ENCODE measurements at places on chromosomes 11 and 22.

- DNase-seq = no peak
Measured at GRCh38 chr11:18384157-18384641, 10.2 kb upstream of the LDHA start.

DNA sequence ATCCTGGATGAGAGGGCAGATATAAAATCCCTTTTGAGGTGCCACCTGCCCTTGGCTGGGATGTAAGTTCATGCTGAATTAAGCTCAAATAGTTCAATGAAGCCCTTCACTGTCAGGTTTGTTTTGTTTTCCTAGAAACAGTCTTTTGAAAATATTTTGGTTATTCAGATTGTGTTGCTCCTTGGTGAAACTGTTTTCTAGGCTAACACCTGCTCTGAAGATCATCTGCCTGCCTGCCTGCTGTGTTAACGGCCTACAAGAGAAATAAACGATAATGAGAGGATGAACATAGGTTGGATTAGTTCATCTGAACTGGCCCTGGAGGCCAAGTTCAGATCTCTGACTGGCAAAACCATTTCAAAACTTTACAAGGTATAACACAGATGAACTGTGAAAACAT lies 67.4 kb downstream of the ZBTB44 start:
- DNase-seq = no peak

- no peak for DNase-seq
Measured at GRCh38 chr11:134509381-134510232, 97.6 kb upstream of the B3GAT1 start.

DNA sequence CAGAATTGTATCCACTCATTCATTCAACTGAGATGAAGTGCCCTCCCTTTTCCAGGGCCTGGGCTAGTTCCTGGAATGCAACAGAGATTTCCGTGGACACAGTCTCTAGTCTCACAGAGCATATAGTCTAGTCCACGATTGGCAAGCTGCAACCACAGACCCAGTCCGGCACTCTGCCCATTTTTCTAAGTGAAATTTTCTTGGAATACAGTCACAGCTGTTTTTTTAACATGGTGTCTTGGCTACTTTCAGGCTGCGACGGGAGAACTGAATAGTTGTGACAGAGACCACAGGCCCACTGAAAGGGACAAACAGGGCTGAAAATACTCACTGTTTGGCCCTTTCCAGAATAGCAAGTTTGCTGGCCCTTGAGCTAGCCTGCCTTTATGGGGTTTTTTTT lies 29.2 kb downstream of the ALG12 start:
- no peak for DNase-seq

- DNase-seq = peak; percentile 27
Measured at GRCh38 chr11:82004537-82005213, 729.0 kb downstream of the FAM181B start.

DNA sequence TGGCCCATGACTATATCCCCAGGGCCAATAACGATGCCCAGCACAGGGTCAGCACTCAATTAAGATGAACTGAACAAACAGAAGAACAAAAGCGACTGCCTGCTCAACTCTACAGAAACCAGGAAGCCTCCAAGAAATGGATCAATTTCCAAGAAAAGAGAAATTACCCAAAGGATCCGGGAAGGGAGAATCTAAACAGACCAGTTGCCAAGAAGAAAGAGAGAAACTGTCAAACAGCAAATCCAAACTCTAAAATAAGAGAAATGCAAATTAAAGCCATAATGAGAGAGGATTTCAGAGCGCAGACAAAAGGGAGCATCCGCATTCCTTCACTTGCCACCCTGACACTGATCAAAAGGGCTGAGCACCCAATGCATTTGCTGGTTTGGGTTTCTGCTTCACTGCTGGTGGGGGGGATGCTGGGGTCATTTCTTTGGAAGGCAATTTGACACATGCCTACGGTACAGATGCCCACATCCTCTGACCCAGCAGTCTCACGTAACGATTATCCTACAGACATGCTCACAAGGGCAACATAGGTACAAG lies 37.7 kb upstream of the RFPL3 start:
- no peak for DNase-seq

DNA sequence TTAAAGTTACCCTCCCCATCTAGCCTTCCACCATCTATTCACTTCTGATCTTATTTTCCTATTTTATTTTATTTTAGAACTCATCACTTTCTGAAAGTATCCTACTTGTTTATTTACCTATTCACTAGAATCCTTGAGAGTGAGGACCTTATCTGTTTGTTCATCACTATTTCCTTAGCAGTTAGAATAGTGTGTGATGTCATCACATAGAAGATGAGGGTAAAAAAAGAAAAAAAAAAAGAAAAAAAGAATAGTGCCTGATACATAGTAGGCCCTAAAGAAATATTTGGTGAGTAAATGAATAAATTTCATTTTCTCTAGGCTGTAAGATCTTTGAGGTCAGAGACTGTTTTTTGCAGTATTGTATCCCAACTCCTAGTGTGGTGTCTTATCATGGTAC lies 36.7 kb downstream of the PAAF1 start:
- no peak for DNase-seq

DNA sequence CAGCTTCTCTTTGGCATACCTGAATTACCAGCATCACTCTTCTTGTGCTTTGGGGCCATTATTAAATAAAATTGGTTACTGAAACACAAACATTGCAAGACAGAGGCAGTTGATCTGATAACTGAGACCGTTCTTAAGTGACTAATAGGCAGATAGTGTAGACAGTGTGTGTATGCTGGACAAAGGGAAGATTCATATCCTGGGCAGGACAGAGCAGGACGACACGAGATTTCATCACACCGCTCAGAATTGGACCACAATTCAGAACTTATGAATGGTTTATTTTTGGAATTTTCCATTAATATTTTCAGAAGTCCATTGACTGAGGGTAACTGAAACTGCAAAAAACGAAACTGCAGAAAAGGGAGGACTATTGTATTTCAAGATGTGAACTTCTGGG lies 68.6 kb downstream of the LDLRAD3 start:
- no peak for DNase-seq

DNA sequence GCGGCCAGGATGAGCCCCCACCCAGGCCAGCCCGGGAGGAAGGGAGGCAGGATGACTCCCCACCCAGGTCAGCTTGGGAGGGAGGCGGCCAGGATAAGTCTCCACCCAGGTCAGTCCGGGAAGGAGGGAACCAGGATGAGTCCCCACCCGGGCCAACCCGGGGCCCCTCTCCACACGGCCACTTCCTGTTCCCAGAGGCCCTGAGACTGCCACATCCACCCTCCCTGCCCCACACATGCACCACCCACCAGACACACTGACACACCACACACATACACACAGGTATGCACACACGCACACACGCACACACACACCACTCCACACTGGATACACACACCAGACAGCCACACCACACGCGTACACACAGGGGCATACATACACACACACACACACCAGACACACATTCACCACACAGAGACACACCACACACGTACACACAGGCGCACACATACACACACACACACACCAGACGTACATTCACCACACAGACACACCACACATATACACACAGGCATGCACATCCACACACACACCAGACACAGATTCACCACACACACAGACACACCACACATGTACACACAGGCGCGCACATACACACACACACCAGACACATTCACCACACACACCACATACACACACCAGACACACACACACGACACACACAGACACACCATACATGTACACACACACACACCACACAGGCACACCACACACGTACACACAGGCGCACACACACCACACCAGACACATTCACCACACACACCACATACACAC lies 84.9 kb upstream of the PRR5 start:
- DNase-seq = no peak

- DNase-seq = no peak
Measured at GRCh38 chr11:2816941-2817421, 68.6 kb downstream of the CDKN1C start.

- DNase-seq = no peak
Measured at GRCh38 chr11:77236901-77237300, 64.6 kb downstream of the GDPD4 start.

DNA sequence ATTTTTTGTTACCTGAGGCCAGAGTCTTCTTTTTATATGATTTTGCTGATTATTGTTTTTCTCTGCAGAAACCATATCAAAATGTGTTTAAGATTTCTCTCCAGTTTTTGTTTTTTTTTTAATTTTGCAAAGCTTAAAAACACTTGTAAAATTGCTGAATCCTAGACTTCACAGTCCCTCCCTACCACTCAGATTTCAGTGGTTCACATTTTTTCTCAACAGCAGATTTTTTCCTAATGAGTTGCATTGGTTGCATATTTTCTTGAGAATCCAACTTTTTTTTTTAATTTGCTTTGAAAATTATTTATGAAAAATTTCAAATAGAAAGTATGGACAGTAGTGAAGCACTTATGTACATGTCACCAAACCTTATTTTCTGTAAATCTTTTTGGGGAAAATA lies 5.8 kb downstream of the ARL14EP start:
- no peak for DNase-seq

GRCh38 chr11:120344302-120345004 lies 8.2 kb downstream of the ARHGEF12 start:
- DNase-seq = peak; percentile 71

GRCh38 chr11:95977534-95978174 lies 53.7 kb upstream of the MTMR2 start:
- no peak for DNase-seq

- no peak for DNase-seq
Measured at GRCh38 chr11:112265659-112266409, 5.2 kb upstream of the PLET1 start.

GRCh38 chr11:132220474-132220873 lies 850.1 kb downstream of the NTM start:
- no peak for DNase-seq

DNA sequence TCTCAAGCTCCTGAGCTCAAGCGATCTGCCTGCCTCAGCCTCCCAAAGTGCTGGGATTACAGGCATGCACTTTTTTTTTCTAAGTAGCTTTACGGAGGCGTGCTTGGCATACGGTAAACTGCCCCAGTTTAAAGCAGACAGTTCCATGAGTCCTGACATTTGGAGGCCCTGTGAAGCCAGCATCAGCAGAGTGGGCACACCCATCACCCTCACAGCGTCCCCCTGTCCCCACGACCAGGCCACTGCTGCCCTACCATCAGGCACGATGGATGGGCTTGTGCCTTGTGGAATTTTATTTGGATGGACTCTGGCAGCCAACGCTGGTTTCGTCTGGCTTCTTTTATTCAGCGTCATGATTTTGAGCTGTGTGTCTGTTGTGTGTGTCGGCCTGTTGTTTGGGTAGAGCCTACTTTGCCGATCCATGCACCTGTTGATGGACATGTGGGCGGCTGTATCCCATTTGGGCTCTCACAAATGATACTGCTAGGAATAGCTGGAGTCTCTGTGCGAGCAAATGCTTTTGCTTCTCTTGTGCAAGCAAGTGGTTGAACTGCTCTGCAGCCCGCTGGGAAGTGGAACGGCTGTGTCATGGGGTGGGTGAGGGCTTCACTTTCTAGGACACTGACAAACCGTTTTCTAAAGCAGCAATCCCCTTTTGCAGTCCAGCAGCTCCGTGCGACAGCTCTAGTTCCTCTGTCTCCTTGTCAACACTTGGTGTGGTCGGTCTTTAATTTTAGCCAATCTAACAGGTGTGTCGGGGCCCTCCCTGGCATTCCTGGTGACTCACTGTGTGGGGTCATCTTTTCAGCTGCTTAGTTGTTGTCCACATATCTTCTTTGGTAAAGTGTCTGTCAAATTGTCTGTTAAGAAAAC lies 23.8 kb downstream of the KCNQ1 start:
- DNase-seq = no peak

DNA sequence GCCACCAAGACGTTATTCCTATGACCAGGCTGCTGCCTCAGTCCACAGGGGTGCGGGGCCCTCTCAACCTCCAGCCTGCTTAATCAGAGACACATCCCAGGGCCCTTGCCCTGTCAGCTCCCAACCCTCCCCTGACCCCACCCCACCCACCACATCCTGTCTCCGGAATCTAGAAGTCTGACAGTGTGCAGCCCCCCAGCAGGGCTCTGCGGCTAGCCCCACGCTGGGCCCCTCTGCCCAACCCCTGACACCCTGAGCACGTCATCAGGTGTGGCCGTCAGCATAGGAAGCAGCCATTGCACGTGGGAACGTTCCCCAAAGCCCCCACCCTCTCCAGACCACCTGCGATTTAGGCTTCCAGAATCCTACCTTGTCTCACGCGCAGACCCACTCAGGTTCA lies 34.3 kb upstream of the IGSF9B start:
- DNase-seq = no peak

- DNase-seq = no peak
Measured at GRCh38 chr22:34903416-34903815, 162.5 kb upstream of the ISX start.

DNA sequence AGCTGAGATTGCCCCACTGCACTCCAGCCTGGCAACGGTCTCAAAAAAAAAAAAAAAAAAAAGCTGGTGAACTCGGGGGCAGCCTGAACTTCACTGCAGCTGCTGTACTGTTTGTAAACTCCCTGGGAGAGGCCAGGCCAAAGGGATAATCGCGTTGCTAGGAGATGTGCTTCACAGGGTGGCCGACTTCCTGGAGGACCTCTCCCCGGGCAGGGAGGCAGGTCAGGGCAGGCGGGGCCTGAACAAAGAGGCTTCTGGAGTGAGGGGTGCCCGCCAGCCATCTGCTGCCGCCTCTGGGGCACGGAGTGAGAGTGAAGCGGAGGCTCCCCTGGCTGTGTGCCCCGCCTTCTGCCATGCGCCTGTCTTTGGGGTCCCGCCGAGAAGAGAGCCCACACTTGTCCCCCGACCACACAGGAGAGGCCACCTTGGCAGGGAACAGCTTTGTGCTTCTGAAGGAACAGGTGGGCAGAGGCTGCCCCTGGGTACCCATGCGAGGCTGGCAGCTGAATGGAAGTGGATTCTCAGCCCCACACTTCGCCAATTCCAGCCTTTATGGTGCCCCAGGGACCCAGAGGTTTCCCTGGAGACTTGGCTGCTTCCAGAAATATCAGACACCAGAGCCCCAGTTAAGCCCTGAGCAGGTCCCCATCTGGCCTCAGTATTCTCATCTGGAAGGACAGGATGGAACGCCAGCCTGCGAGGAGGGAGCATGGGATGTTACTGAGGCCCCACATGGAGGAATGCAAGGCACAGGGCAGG lies 29.6 kb downstream of the TMEM184B start:
- DNase-seq = no peak

Data from activated naive CD4-positive, alpha-beta T cell treated with anti-CD3 and anti-CD28 coated beads for 36 hours (primary cell).